Tibial nerve (tissue), 4 donors: ENCODE measurements at places on chromosomes 16 and 17.

- H3K27me3 ChIP-seq: no peaks in the 10 kb centered on the region
- no peak for DNase-seq
- H3K4me3 ChIP-seq: no peak overlapping the region
- H3K4me1 ChIP-seq: no peaks in the 10 kb centered on the region
- no peak overlapping the region for H3K27ac ChIP-seq
- H3K36me3 ChIP-seq: no peaks in the 10 kb centered on the region
Observed at GRCh38 chr16:51057969-51058337, 93.1 kb downstream of the SALL1 start.

DNA sequence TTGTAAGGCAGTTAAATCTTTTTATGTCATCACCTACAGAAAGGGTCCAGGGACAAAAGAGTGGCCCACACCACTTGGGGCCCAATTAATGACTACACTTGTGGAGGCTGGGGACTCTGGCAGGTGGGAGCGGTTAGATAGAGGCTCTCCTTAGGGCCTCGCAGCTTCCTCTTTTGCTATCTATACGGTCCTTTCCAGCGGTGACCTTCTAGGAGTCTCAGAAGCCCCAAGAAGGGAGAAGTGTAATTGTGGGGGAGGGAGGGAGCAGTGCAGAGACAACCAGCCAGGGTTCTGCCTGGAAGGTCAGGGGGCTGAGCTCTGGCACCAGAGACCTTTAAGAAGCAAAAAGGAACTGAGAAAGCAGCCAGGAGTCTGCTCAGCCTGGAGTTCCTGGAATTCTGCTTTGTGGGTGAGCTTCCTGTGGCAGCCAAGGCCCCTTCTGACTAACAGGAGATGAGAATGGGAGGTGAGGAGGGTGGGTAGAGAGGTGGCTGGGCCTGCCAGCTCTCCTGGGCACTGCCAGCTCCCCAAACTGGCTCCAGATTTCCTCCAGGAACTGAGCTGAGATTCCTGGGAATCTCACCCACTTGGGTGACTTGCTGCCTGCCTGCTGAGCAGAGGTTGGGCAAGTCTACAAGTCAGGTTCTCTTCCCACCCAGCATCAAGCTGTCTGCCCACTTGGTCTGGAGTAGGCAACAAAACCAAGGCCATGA, 16.3 kb upstream of the MAP3K14 start:
- H3K36me3 ChIP-seq: no peaks in the 10 kb centered on the region
- no peaks in the 10 kb centered on the region for H3K27me3 ChIP-seq
- no peaks in the 10 kb centered on the region for H3K4me1 ChIP-seq
- DNase-seq: no peak

DNA sequence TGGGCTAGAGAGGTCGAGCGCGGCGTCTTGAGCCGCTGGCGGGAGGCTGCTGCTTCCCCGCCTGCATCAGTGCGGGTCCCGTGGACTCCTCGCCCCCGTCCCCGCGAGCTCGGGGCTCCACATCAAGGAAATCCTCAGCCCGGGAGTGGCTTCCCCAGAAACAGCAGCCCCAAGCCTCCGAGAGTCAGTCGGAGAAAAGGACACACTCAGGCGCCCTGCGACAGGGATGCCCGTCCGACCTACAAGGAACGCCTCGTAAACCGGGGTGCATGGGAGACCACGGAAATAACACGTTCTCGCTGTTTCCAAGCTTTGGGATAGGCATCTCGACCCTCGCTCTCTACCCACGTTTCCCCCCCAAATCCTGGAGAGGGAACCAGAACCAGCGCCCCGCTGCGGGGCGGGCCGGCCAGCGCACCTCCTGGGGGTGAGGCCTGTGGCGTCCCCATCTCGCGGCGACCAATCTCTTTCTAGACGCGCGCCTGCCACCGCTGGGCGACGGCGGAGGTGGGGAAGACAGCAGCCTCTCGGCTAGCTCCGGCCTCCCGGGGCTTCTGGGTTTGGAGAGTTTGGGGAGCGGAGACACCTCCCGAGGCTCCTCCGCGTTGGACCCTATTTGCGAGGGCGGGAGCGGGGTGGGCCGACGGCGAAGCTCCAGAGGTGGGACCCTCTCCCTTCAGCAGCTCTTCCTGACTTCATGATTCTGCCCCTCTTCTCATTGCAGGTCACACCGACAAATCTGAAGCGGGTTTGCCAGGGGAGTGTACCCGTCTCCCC, 759 bp upstream of the TP53I13 start:
- DNase-seq: peak; percentile 59
- H3K4me1 ChIP-seq: peaks cover 69% of the 10 kb centered on the region
- peak overlapping the region; percentile 90 for H3K27ac ChIP-seq
- H3K4me3 ChIP-seq: peak overlapping the region; percentile 39
- H3K36me3 ChIP-seq: peaks cover 4% of the 10 kb centered on the region
- H3K27me3 ChIP-seq: no peaks in the 10 kb centered on the region

DNA sequence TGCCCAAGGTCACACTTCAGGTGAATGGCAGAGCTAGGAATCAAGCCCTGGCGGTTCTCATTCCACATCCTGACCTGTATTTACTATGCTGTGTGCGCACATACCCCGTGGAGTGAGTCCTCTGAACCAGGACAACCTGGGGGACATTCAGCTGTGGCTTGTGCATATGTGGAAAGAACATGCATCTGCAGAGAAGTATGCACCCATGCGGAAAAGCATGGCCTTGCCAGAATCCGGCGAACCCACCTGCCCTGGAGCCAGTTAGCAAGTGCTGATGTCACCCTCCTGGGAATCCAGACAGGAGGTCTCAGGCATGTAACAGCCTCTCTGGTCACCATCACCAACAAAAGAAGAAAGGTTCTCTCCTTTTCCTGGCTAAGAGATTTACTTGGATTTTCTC, 1.9 kb downstream of the RASL10B start:
- DNase-seq: no peak
- H3K4me3 ChIP-seq: no peak overlapping the region
- H3K4me1 ChIP-seq: peaks cover 23% of the 10 kb centered on the region
- H3K36me3 ChIP-seq: no peaks in the 10 kb centered on the region
- no peaks in the 10 kb centered on the region for H3K27me3 ChIP-seq
- no peak overlapping the region for H3K27ac ChIP-seq
